ENCODE measurements at places on chromosomes 4 and X.
A peak's percentile ranks its signal among the peaks of the same experiment; 100 is the strongest.

DNA sequence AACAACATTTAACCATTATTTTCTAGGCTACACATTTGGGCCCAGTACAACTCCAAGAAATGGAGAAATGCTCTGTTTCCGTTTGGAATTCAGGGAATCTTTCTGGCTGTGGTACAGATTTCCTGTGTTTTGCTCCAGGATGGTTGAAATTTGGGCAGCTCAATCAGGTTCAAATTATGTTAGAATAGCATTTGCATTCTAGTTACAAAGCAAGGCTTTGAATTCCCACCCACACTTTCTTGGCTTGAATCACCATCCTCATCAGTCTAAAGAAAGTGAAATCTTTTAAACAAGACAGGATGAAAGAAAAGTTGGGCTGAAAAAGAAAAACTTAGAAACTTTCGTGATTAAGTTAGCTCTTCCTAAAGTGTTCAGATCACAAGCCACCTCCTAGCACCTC, 98.1 kb upstream of the VCX3B start:
- DNase-seq, result no peak

GRCh38 chr4:147617173-147617840, at the start of gene TMEM184C:
Gene TMEM184C, plus strand, starts transcription at chr4:147617397. Its CDS starts 560 bp downstream, at chr4:147617957.
- DNase-seq, result peak; percentile 97

- no peak for DNase-seq
Observed at GRCh38 chr4:54780149-54780495, 122.4 kb downstream of the KIT start.

GRCh38 chr4:36317721-36318120, 36.3 kb downstream of the DTHD1 start:
- no peak for DNase-seq

GRCh38 chr4:140168936-140169335, 15.0 kb upstream of the MAML3 start:
- DNase-seq, result no peak

DNA sequence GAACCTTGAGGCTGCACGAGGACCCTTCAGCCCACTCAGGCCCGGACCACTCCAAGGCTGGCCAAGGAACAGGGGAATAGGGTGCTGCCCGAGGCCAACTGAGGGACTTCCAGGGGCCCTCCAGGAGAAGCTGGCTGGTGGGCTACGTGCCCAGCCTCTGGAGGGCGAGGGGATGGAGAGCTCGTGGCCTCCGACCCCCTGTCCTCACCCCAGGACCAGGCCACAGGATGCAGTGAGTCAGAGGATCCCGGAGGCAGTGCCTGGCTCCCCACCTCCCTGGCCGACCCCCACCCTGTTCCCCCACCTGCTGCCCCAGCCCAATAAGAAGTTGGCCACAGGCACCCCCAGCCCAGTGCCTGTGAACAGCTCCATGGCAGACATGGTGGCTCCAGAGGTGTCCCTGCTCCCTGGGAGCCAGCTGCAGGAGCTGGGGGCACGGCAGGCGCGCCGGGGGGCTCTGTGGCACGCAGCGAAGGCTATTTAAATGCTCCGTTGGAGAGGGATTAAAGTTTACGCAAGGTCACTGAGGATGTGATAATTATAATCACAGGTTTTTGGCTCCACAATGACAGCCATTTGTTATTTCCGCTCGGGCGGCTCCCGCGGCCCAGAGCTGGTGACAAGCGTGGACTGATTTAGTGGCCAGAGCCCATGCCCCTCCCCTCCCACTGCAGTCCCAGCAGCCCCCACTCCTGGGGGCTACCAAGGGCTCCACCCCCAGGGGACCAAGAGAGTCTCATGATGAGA, 95.7 kb upstream of the NKX1-1 start:
- no peak for DNase-seq

DNA sequence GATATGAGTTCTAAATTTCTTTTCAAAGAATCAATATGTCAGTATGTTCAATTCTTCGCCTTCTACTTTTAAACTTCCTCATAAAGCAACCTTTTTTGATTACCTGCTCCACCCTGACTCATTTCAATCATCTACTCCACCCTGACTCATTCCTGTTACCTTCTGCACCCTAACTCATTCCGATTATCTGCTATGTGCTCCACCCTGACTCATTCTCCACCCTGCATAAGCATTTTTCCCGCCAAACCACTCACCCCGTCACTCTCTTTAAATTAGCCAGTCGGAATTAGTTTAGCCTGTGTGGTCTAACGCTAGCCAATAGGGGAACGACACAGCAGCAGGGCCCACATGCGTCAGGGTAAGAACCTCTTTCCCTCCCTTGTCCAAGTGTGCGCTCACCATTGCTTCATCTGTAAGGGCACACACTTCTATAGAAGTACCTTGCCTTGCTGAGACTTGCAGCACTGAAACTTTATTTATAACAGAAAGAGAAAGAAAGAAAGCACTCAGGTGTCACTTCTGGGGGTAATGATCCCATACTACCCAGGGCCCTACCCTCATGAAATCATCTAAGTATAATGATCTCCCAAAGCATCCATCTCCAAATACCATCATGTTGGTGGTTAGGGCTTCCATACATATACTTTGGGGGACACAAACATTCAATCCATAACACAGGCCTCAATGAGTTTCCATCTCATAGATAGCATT, 875.2 kb downstream of the RAPGEF2 start:
- no peak for DNase-seq

GRCh38 chr4:175443547-175443946, 368.5 kb downstream of the GPM6A start:
- DNase-seq, result no peak

GRCh38 chr4:10259976-10260375, 143.4 kb upstream of the WDR1 start:
- no peak for DNase-seq

GRCh38 chrX:119272882-119273419, 36.9 kb downstream of the PGRMC1 start:
- DNase-seq, result no peak

- DNase-seq, result no peak
Observed at GRCh38 chr4:49217492-49217891, 231.4 kb downstream of the CWH43 start.

Data from CD4-positive, alpha-beta T cell treated with Interleukin-6 at 100 ng/mL for 8 hours (primary cell).